Esophagus muscularis mucosa (tissue), 4 donors: ENCODE measurements at places on chromosomes 7 and 10.

GRCh38 chr7:139683137-139683921 is 94.5 kb downstream of the HIPK2 start:
- no peak for DNase-seq

- DNase-seq = no peak
Observed at GRCh38 chr7:4815609-4816418, 40.4 kb downstream of the AP5Z1 start.

GRCh38 chr7:25617214-25617613 is 388.9 kb upstream of the NPVF start:
- DNase-seq = no peak

DNA sequence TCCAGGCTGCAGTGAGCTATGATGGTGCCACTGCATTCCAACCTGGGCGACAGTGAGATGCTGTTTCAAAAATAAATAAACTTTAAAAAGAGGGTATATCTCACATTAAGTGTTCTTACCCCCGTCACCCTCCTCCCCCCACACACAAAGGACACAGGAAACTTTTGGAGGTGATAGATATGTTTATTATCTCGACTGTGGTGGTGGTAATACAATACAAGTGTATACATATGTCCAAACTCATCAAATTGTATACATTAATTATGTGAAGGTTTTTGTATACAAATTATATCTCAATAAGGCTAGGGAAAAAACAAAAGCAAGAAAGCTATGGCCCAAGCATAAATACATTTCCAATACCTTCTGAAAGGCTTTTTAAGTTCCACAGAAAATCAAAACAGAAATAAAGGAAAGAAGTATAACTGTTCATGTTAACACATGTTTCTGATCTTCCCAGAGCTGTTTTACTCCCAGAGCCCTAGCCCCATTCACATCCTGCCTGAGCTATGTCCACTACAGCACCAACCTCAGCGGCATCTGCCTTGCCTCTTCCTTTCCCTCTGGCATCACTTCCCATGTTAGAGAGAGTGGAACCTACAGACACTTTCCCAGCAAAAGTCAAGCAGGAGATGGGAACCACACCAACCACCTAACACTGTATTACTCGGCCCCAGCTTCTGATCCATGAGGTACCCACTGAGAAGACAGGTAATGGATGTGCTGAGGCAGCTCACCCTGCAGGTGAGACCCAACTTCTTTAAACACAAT is 48.1 kb downstream of the SGMS1 start:
- DNase-seq = no peak

- no peak for DNase-seq
Observed at GRCh38 chr10:75058161-75058560, 53.3 kb upstream of the SAMD8 start.

DNA sequence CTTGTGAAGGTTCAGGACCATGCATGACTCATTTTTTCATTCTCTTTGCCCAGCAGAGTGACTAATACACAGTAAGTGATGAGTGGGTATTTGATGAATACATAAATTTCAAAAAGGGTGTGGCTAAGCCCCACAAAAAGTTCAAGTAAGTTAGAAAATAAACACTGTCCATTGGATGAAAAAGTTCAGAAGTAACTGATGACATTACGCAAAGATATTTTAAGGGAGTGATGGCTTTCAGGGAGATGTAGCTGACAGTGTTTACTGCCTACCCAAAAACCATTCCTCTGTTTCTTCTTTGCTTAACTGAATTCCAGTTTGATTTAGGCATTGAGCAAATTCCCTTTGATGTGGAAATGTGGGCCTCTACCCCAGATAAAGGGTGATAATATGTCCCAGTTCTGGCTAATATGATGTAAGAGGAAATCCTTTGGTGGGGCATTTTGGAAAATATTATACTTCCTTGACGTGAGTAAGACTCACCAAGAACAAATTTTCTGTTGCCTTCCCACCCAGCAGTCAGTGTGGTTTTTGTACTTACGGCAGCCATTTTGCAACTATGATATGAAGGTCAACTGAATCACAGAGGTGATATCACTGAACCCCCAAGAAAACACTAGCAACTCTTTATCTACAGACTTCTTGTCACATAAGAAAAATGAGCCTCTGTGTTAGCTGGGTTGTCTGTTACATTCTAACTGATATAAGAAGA is 29.0 kb upstream of the EBLN1 start:
- DNase-seq = no peak

DNA sequence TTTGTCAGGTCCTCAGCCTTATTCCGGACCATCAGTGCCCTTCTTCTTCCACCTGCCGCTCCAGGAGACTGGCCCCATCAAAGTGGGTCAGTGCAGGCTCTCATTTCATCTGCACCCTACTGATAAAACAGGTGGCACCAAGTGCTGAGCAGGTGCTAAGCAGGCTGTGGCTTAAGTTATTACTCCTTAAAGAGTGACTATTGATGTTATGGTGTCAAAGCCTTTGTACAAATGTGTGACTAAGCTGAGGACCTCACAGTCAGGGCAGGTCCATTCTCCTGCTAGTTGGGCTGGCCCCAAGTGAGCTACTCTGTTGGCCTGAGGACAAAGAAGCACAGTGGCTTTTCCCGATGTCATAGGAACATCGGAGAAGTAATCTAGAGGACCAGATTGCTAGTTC is 11.2 kb upstream of the CALD1 start:
- peak; percentile 53 for DNase-seq

GRCh38 chr7:27148756-27149641 is 1.4 kb upstream of the HOXA6 start:
- DNase-seq = no peak

GRCh38 chr10:819326-819725 is 112.2 kb downstream of the LARP4B start:
- no peak for DNase-seq

DNA sequence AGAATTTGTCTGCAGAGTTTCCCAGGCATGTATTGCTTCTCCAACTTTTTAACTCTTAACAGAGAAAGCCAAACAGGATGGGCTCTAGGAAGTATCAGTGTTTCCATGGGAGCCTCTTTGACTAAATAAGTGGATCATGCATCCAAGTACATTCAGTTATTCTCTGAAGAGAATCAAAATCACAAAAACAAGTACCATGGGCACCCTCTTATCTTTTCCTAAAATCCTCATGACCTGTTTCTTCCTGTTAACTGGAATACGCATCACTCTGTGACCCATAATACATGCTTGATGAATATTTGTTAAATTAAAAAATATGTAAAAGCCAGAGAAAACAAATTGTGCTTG is 186.9 kb upstream of the MGMT start:
- DNase-seq = no peak
